SJCRH30 (cell line): ENCODE measurements at places on chromosomes 1 and 21.

DNA sequence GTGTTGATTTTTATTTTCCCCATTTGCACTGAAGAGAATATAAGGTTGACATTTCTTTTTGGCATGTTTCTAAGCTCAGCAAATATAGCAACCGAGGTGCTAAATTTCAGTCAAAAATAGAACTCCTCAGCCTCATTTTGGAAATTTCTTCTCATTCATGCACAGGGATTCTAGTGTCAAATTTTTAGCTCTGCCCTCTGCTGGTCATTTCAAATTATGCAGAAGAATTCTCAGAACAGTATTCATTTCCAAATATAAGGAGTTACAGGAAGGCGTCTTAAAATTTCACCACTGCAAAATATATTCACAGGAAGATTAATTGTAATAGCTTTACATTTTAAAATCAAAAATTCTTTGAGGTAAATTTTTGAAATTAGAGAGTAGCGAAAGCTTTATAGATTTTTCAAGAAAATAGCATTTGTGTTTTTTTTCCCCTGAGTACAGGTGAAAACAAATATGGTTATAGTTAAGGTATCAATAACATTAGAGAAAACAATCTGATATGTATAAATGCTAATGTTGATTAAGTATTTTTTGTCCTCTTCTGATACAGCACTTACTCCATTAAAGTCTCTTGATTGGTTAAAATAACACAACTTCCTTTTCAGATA, 57.9 kb downstream of the FMN2 start:
- no peak overlapping the region for H3K27ac ChIP-seq
- H3K27me3 ChIP-seq: no peaks in the 10 kb centered on the region

DNA sequence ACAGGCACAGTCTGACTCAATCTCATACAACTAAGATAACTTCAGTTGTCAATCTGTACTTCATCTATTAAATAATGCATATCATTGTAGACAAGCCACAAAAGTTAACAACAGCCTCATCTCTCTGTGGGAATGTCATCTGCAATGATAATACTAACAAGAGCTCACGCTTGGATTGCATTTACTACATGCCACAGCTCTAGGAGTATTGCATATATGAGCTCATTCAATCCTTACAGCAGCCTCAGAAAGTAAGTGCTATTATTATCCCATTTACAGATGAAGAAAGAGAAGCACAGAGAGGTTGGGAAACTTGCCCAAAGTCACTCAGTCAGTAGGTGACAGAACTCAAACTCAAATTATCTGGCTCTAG, 105.7 kb upstream of the GUCA2B start:
- no peak overlapping the region for H3K4me3 ChIP-seq
- no peak for DNase-seq
- no peak overlapping the region for H3K27ac ChIP-seq
- no peaks in the 10 kb centered on the region for H3K36me3 ChIP-seq

DNA sequence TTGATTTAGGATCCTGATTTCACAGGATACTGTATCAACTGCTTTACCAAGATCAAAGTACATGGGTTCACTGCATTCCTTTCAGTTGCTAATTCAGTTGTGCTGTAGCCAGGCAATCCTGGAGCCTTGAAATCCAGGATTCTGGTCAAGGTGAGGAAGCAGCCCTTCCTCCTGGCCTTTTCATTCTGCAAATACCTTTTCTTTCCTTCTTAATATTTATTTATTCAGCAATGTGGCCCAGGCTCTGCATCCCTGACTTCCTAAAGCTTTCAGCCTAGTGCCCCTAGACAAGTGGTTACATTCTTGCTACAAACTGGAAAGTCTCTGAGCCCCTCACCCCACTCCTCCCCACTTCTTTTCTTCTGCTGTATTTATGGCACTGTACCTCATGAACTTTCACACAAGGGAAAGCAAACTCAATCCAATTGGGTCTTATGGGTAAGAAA, 16.2 kb downstream of the LRRC8D start:
- H3K27me3 ChIP-seq: no peaks in the 10 kb centered on the region
- DNase-seq: no peak
- no peaks in the 10 kb centered on the region for H3K4me1 ChIP-seq
- H3K27ac ChIP-seq: no peak overlapping the region
- H3K36me3 ChIP-seq: no peaks in the 10 kb centered on the region
- no peak overlapping the region for H3K4me3 ChIP-seq

- H3K4me3 ChIP-seq: no peak overlapping the region
- no peak for DNase-seq
- no peaks in the 10 kb centered on the region for H3K27me3 ChIP-seq
- H3K27ac ChIP-seq: no peak overlapping the region
Observed at GRCh38 chr1:232754930-232755329, 50.3 kb upstream of the MAP10 start.

GRCh38 chr1:231983588-231984193, 357.1 kb downstream of the DISC1 start:
- H3K27me3 ChIP-seq: no peaks in the 10 kb centered on the region
- 0 out of 2 replicates have a peak, but pooled peaks cover 2% of the 10 kb centered on the region for H3K36me3 ChIP-seq
- no peak overlapping the region for H3K4me3 ChIP-seq
- H3K4me1 ChIP-seq: peaks cover 7% of the 10 kb centered on the region; the same call in 1 of the 2 replicates

DNA sequence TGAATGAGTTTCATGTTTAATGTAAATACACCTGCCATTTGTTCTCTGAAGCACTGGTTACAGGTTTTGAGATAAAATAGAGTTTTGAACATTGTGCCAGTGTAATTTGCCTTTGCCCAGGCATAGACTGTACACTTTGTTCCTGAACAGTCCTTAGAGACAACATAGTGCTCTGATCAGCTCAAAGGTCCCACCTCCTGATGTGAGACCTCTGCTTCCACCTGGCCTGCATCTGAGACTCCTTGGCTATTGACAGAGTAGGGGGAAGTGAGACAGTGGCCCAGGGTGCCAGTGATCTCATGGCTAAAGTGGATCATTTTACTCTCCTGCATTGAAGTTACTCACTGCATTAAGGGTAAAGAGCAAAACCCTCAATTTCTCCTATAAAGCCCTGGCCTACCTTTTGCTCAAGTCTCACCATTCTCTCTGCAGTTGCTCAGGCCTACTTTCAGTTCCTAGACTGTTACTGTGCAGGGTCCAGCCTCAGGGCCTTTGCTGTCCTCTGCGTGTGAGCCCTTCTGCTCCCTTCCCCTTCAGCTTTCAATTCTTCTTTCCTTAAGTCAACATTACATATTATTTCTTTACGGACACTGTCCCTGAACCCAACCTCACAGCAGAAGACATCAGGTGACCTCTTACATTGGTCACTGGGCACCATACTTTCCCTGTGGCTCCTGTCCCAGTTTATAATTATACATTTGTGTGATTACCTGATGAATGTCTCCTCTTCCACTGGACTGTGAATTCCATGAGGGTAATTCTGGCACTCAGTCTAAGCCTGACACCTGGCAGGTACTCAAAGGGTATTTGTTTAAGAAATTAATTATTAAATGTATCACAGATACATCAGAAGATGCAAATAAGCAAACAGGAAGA, 142.9 kb downstream of the ROR1 start:
- H3K27ac ChIP-seq: no peak overlapping the region
- H3K4me1 ChIP-seq: peaks cover 14% of the 10 kb centered on the region
- no peaks in the 10 kb centered on the region for H3K36me3 ChIP-seq
- DNase-seq: no peak
- H3K27me3 ChIP-seq: no peaks in the 10 kb centered on the region

DNA sequence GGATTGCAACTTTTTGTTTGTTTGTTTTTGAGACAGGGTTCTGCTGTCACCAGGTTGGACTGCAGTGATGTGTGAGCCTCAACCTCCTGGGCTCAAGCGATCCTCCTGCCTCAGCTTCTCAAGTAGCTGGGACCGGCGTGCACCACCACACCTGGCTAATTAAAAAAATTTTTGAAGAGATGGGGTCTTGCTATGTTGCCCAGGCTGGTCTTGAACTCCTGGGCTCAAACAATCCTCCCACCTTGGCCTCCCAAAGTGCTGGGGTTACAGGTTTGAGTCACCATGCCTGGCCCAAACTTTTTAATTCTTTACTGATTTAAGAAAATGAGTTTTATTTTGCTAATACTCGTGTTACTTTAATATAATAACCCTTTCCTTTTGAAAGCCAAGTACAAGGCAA, 31.5 kb upstream of the SERPINC1 start:
- no peak overlapping the region for H3K27ac ChIP-seq
- DNase-seq: no peak
- H3K4me3 ChIP-seq: no peak overlapping the region
- peaks cover 53% of the 10 kb centered on the region for H3K36me3 ChIP-seq
- no peaks in the 10 kb centered on the region for H3K4me1 ChIP-seq
- no peaks in the 10 kb centered on the region for H3K27me3 ChIP-seq

GRCh38 chr1:243508303-243508713, 252.5 kb downstream of the SDCCAG8 start:
- no peak overlapping the region for H3K4me3 ChIP-seq
- H3K27ac ChIP-seq: no peak overlapping the region
- H3K4me1 ChIP-seq: peaks cover under 1% of the 10 kb centered on the region
- no peak for DNase-seq
- H3K27me3 ChIP-seq: no peaks in the 10 kb centered on the region

GRCh38 chr21:31117128-31117916, 79.0 kb upstream of the KRTAP19-8 start:
- no peaks in the 10 kb centered on the region for H3K36me3 ChIP-seq
- no peak overlapping the region for H3K27ac ChIP-seq
- H3K4me1 ChIP-seq: no peaks in the 10 kb centered on the region
- DNase-seq: no peak
- H3K27me3 ChIP-seq: no peaks in the 10 kb centered on the region
- H3K4me3 ChIP-seq: no peak overlapping the region

GRCh38 chr1:156508205-156508954, 7.8 kb upstream of the MEF2D start:
- H3K27me3 ChIP-seq: peaks cover 6% of the 10 kb centered on the region; the same call in 1 of the 2 replicates
- DNase-seq: no peak
- H3K36me3 ChIP-seq: no peaks in the 10 kb centered on the region
- H3K4me1 ChIP-seq: peaks cover 18% of the 10 kb centered on the region

DNA sequence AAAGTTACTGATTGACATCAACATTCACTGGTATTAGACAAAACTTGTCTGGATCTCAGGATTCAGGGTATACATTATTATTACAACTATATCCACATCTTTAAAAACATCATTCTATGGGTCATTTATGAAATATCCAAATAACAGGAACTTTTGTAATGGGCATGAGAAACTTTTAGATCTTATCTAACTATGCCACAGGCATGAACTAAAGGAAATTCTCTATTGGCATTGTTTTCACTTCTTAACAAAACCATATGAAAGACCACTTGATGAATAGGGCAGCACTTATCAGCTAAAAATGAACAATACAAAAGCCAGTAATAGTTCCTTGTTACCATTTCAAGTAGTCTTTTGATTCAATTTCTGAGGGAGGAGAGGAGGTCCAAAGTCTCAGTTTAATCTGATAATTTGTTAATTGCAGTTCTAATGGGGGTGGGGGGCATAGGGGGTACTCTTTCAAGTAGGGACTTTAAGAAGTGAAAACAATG, 30.8 kb upstream of the CPLANE2 start:
- no peak overlapping the region for H3K4me3 ChIP-seq
- H3K27ac ChIP-seq: no peak overlapping the region
- no peaks in the 10 kb centered on the region; the same call in 1 of the 2 replicates for H3K36me3 ChIP-seq
- no peaks in the 10 kb centered on the region for H3K27me3 ChIP-seq

DNA sequence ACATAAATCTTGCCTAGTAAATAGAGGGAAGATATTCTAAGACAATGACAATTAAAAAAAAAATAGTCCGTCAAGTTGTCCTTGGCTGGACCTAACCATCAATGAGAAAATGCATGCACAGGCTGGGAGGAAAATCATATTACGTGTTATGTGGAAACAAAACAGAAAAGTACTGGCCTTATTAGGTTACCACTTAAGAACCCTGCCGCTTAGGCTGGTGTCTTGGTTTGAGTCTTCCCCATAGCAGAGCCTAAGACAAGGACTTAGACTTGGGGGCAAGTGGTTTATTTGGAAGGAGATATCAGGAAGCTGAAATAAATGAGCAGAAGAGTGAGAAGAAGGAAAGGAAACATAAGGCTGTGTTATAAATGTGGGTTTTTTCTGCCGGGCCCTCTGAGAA, 186.4 kb downstream of the MRPL39 start:
- no peaks in the 10 kb centered on the region for H3K36me3 ChIP-seq
- H3K4me3 ChIP-seq: no peak overlapping the region
- no peaks in the 10 kb centered on the region for H3K4me1 ChIP-seq

DNA sequence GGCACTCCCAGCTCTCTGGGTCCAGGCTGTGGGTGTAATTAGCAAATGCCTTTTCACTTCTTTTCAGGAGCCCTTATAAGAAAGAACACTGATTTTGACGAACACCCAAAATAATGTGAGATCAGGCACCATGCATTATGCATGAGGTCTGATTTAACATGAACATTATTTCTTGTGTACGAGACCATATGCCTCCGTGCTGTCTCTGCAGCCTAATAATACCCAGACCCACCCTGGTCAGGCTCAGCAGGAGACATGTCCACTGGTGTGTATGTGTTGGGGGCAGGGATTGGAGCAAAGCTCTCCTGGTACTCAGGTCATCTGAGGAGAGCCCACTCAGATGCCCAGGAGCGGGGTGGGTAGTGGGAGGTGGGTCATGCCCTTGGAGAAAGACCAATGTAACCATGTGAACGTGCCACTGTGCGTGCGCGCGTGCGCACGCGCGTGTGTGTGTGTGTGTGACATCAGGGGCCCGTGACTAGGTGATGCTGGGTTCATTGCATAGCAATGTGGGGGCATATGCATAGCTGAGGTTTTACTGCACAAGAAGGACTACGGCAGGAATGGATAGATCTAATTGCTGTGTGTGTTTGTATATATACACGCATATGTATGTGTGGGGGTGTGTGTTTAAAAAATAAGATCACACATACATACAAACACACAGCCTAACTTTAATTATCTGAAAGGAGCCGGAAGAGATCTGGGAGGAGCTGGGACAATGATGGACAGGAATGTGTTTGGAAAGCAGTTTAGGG, 7.1 kb downstream of the POU3F1 start:
- no peaks in the 10 kb centered on the region for H3K36me3 ChIP-seq
- H3K27me3 ChIP-seq: no peaks in the 10 kb centered on the region
- no peaks in the 10 kb centered on the region for H3K4me1 ChIP-seq
- H3K27ac ChIP-seq: no peak overlapping the region

GRCh38 chr1:110487726-110488125, 31.2 kb downstream of the KCNA10 start:
- DNase-seq: no peak
- H3K27ac ChIP-seq: no peak overlapping the region
- no peaks in the 10 kb centered on the region for H3K36me3 ChIP-seq
- no peaks in the 10 kb centered on the region for H3K4me1 ChIP-seq

DNA sequence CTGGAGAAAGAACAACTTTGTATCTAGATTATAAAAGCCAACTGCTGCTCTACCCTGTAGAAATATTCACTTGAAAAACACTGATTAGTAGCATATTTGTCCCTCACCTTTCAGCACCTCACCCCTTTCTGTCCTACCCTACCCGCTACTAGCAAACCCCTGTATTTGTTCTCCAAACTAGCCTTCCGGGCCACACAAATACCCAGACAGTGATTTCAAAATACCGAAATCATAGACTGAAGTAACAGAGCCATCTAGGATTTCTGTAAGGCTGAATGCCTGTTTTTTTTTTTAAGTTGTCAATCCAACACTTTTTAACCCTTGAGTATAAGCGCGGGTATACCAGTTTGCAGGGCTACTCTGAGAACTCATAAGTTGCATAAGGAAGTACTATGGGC, 398 bp upstream of the DPT start:
- H3K36me3 ChIP-seq: no peaks in the 10 kb centered on the region
- H3K27me3 ChIP-seq: no peaks in the 10 kb centered on the region
- H3K4me1 ChIP-seq: no peaks in the 10 kb centered on the region
- H3K27ac ChIP-seq: no peak overlapping the region
- DNase-seq: no peak

GRCh38 chr1:214928574-214928973, 154.0 kb upstream of the KCNK2 start:
- DNase-seq: no peak
- H3K27me3 ChIP-seq: no peaks in the 10 kb centered on the region
- H3K4me3 ChIP-seq: no peak overlapping the region
- H3K36me3 ChIP-seq: no peaks in the 10 kb centered on the region
- H3K4me1 ChIP-seq: no peaks in the 10 kb centered on the region
- no peak overlapping the region for H3K27ac ChIP-seq
